Sigmoid colon (tissue), 7 donors: ENCODE measurements at places on chromosomes 16 and 17.
A peak's percentile ranks its signal among the peaks of the same experiment; 100 is the strongest.

- DNase-seq, result no peak
Measured at GRCh38 chr16:84916178-84916577, 95.2 kb downstream of the ZDHHC7 start.

GRCh38 chr17:51397361-51398127 lies 137.2 kb downstream of the UTP18 start:
- DNase-seq, result no peak

- peak; percentile 43 for DNase-seq
Measured at GRCh38 chr16:66389256-66390176, 23.0 kb downstream of the CDH5 start.

DNA sequence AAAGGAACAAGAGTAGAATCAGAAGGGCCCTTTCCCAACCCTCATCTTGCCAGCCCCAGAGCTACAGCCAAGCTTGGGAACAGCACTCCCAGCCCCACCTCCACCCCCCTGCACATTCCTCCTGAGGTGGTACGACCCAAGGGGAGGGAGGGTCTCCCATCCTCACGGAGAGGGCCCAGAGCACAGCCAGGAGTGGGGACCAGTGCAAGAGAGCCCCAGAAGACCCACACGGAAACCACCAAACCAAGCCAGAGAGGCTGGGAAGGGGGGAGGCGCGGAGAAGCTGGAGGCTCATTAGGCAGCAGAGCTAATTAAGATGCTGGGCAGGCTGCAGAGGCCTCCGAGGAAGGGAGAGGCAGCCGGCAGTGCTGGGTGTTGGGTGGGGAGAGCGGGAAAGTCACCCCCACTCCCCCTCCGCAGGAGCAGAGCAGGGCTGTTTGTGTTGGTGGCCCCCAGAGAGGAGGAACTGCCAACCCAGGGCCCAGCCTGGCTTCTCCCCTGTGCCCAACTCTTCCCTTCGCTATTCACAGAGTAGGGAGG lies 2.4 kb downstream of the CACNB1 start:
- DNase-seq, result no peak

- DNase-seq, result peak; percentile 6
Measured at GRCh38 chr16:54203384-54203783, 83.2 kb downstream of the IRX3 start.

GRCh38 chr17:41334385-41335305 lies 16.0 kb downstream of the KRT33A start:
- no peak for DNase-seq

- no peak for DNase-seq
Measured at GRCh38 chr16:85699628-85700027, 10.9 kb upstream of the GINS2 start.

GRCh38 chr17:17204041-17204591 lies 2.0 kb downstream of the PLD6 start:
- peak; percentile 92 for DNase-seq

DNA sequence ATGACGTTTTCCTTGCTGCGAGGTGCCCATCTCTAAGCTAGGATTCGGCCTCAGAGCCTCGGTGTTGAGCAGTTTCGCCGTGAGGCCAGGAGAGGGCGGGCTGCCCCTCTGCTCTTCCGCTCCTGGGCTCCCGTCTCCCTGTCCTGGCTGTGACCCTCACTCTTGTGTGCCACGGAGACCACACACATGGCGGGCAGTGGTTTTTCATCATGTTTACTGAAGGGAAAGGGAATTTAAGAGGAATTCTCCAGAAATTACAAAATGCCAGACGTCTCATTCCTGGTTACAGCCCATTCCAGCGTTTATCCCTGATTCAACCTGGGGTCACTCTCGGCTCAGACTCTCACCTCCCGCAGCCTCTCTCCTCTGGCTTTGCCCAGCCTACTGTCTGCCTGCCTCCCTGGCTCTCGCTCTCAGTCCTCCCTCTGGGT lies 96.8 kb upstream of the ELAC2 start:
- no peak for DNase-seq

DNA sequence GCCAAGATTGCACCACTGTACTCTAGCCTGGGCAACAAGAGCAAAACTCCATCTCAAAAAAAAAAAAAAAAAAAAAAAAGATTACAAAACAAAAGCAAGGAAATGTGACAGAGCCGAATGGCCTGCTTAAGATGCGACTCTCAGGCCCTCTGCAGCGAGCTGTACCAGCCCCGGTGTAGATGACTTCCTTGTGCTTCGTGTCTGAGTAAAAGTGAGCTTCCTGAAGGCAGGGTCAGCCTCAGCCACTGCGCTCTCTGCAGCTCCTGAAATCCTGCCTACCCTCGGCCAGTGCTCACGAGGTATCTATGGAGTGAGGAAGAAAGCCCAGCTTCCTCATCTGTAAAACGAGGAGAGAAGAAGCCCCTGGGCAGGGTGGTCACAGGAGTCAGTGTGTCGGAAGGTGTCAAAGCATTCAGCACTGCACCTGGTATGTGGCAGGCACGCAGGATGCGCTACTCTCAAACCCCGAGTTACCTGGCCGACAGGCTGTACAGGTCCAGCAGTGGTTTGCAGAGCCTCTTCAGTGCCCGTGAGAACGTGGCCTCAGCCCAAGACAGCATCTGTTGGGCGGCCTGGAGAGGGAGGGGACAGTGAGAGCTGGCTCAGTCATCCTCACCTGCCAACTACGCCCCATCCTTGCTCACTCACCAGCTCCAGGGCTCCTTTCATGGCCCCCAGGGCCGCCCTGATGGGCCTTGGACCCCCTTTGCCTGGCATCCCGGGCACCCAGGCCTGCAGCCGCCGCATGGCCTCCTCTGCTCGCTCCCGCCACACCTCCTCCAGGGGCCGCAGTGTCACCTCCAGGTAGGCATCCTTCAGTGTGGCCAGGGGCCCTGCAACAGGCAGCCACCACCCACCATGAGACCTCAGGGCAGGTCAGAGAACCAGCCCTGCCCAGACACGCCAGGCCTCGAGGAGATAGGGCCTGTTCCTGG lies 44.6 kb downstream of the RMI2 start:
- DNase-seq, result no peak

DNA sequence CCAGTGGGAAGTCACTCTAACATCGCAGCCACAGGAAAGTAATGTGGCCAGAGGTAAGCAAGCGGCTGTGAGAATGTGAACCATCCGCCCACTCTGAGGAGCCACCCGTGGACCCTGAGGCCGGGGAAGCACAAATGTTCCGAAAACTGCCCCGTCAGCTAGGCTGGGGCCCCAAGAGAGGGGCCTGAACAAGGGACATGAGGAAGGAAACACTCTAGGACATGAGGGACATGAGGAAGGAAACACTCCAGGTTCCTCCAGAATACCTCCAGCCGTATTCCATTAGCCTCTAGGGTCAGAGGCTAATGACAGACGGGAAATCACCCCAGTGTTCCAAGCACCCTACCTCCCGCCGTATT lies 317 bp downstream of the TEFM start:
- no peak for DNase-seq

DNA sequence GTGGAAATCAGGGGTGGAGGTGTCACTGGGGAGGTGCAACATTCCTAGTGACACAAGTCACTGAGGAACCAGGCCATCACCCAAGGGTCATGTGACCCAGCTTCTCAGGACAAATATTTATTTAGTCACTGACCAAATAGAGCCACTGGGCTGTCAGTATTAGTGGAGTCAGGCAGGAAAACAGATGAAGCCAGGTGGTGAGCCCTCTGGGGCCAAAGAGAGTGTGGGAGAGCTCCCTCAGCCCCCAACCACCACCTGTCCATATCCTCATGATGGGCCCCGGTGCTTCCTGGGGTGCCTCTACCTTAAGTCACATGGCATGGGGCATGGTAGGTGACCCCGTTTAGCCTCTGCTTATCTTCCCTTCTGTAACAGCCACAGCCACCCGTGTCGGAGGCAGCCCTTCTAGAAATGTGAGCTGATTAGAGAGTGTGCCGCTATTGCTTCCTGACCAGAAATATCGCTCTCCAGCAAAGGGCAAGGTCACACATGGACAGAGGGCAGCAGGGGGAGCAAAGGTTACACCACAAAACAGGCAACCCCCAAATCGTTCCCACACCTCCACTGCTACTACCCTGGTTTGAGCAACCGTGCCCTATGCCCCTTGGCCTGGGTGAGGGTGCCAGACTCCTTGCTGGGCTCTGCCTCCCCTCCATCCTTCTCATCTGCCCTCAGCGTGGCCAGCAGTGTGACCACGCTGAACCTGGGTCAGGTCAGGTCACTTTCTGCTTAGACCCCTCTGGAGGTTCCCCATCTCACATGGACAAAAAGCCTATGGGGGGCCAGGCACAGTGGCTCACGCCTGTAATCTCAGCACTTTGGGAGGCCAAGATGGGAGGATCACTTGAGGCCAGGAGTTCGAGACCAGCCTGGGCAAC lies 8.6 kb upstream of the AKTIP start:
- no peak for DNase-seq

- no peak for DNase-seq
Measured at GRCh38 chr16:88407807-88408206, 25.0 kb downstream of the ZNF469 start.

GRCh38 chr16:22751685-22752084 lies 62.3 kb upstream of the HS3ST2 start:
- DNase-seq, result no peak

- DNase-seq, result no peak
Measured at GRCh38 chr16:2296661-2297505, 29.0 kb upstream of the RNPS1 start.

GRCh38 chr16:9275377-9275776 lies 183.9 kb downstream of the HAPSTR1 start:
- DNase-seq, result no peak

- DNase-seq, result no peak
Measured at GRCh38 chr16:58885528-58886170, 151.5 kb upstream of the GOT2 start.

- no peak for DNase-seq
Measured at GRCh38 chr17:17159571-17159970, 46.6 kb downstream of the PLD6 start.

DNA sequence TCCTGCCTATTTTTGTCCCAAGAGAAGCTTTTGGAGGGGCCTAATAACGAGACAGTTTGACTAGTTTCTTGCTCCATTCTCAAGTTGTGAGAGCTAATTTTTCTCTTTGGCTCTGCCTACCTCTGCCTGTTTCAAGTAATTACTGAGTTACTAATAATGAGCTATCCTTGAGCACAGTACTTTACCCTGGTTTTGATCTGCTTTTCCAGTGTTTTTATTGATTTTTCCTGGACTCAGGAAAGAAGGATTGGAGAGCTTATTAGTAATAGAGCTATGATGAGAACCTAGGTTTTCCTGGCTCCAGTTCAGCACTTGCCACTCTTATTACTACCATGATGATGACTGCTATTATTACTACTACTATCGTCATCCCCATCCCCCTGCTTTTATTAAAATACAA lies 106.7 kb downstream of the HS3ST3B1 start:
- DNase-seq, result no peak

DNA sequence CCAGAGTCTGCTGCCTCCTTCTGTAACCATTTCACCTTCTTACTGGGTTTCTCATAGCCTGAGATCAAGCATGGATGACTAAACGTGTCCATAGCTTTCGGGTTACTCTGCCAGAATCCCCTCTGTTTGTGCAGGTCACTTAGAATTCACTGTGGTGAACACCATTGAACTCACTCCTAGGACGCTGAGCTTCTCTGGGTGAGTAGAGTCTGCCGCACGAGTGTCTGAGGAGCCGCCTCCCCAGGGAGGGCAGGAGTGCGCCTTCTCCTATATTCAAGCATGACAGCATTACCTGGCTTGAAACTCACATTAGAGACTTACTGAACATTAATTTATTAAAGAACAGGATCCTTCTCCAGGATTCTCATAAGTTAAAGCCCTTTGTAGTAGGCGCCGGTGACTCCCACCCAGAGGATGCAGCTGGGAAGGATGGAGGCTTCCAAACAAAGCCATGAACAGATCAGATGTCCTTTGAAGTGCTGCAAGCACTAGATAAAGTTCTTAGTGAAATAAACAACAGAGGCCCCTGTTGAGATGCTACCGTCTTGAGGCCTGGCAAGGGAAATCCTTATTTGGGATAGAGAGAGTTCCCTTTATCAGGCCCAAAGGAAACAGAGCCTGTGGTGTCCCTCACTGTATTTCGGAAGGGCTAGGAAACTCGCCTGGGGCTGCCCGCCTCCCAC lies 144.6 kb upstream of the PLCG2 start:
- no peak for DNase-seq

GRCh38 chr16:66306366-66307150 lies 59.9 kb upstream of the CDH5 start:
- DNase-seq, result peak; percentile 24

GRCh38 chr16:84905965-84906460 lies 86.2 kb downstream of the CRISPLD2 start:
- no peak for DNase-seq

GRCh38 chr17:78225088-78225865 lies 6.2 kb upstream of the TMEM235 start:
- DNase-seq, result no peak

- DNase-seq, result no peak
Measured at GRCh38 chr16:79250502-79251098, 349.9 kb downstream of the MAF start.

- no peak for DNase-seq
Measured at GRCh38 chr17:80393241-80393890, 21.6 kb upstream of the ENDOV start.

- no peak for DNase-seq
Measured at GRCh38 chr17:41054025-41054424, 1.0 kb downstream of the KRTAP2-2 start.

- no peak for DNase-seq
Measured at GRCh38 chr17:81058263-81058871, 23.4 kb downstream of the BAIAP2 start.

DNA sequence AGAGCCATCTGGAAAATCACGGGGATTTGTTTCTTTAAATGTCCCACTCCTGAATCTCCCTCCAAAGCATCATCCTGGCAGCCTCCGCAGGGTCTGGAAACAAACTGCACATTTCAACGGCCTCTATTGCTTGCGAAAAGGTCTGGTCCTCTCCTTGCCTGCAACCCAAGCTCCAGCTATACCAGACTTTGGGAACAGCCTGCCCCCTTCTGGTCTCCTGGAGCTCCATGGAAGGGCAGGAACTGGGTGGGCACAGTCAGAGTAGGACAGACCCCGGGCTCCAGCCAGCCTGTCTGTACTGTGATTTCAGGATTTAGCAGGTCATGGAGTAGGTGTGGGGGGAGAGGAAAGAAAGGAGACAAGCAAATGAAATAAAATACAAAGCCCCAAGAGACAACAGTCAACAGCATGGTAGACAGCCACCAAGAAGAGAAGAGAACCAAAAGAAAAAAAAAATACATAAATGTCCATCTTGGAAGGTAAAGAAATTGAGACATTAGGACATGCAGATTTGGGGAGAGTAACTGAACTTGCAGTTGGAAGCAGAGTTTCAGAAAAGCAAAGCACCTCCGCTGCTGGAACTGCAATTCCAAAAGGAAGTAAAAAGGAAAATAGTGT lies 2.7 kb downstream of the XYLT1 start:
- peak; percentile 94 for DNase-seq
